ENCODE measurements at places on chromosomes 4 and X.
A peak's percentile ranks its signal among the peaks of the same experiment; 100 is the strongest.

- no peak for DNase-seq
Observed at GRCh38 chrX:71999535-71999934, 88.9 kb downstream of the NHSL2 start.

GRCh38 chrX:146863566-146863965 is 49.0 kb upstream of the CXorf51A start:
- no peak for DNase-seq

GRCh38 chr4:106316773-106317409 is 541 bp downstream of the AIMP1 start:
- no peak for DNase-seq

GRCh38 chr4:185265942-185266341 is 56.5 kb downstream of the SNX25 start:
- DNase-seq, result no peak

DNA sequence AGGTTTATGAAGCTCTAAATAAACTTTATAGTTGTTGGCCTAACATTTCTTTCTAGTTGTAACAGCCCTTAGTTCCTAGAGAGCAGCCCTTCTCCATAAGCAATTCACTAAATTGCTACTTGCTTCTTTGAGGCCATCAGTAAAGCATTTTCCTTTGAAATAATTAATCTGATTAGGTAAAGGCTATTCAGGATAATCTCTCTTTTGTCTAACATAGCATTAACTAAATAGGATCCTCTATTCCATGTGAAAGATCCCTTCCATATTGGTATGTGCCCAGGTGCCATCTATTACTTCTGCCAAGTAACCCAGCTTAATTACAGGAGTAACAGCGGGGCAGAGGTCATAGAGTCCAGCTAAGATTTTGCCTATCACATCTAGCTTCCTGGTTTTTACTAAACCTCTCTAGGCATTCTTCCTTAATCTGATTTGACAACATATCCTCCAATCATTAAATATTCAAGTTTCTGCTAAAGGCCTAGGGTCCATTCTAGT is 1408.0 kb downstream of the PCDH18 start:
- no peak for DNase-seq

DNA sequence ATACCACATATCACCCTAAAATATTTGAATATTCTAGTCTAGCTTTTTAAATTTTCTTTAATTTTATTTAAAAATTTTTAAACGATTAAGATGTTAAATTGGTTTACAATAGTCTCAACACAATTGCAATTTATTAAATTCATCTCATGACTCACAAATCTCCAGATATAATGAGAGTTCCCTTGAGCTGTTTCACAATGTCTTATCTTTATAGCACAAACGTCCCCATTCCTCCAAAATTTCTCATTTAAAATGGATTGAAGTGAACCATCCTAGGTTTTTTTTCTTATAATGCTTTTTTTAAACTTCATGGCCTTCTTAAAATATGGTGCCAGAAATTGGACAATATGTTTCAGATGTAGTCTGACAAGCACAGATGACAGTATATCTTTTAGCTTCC is 204.4 kb downstream of the GABRB1 start:
- no peak for DNase-seq

GRCh38 chr4:185933078-185933581 is 121.1 kb upstream of the SORBS2 start:
- DNase-seq, result no peak

DNA sequence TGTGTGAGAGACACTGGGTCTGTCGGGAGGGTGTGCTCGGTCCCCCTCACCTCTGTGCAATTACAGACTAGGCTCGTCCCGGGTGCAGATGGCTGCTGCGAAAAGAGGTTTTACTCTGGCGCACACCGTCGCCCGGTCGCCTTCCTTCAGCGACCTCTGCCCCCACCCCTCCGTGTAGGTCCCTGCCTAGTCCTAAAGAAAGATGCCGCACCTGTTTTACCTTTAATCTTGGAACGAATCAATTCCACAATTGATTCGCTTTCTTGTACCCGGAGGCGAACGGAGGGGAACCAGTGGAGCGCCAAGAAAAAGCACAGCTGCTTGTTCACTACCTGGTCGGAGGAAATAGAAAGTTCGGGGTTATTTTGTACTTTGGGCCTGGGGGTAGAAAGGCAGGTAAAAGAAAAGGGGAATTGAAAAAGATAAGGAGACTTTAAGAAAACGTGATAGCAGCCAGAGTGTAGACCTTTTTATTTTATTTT is 1.2 kb downstream of the NPNT start:
- DNase-seq, result no peak

GRCh38 chr4:39505581-39505980 is 21.7 kb downstream of the UGDH start:
- no peak for DNase-seq

DNA sequence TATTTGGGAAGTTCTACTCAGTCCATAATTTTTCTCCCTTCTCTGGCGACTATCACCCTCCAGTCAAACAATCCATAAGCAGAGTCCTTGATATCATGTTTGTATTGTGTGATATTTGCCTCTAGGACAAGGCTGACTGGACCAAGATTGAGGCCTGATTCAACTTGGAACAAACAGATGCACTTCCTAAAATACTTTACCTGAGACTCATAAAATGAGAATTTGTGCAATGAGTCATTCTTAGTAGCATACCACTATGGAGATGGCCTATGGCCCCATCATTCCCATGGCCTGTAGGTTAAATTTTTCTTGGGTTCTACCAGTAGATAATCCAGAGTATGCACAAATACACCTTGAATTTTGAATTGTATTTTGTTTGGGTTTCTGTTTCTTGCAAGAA is 74.2 kb upstream of the DMD start:
- no peak for DNase-seq

DNA sequence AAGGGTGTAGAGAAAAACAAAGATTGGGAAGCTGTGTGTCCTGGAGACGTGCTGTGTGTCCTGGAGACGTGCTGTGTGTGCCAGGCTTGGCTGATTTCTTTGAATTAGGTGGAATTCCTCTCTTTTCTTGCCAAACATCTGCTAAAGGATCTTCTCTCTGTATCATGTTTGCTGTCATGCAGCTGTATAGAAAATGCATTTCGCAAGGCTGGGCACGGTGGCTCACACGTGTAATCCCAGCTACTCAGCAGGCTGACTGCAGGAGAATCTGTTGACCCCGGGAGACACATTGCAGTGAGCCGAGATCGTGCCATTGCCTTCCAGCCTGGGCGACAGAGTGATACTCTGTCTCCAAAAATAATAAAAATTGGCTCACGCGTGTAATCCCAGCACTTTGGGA is 187.0 kb downstream of the CRLF2 start:
- no peak for DNase-seq

GRCh38 chrX:149495573-149496071 is 9.5 kb downstream of the IDS start:
- DNase-seq, result no peak

- no peak for DNase-seq
Observed at GRCh38 chr4:119026662-119027444, 108.8 kb upstream of the MYOZ2 start.

- no peak for DNase-seq
Observed at GRCh38 chr4:71020611-71021010, 27.2 kb downstream of the DCK start.

- no peak for DNase-seq
Observed at GRCh38 chrX:112844250-112844649, 3.6 kb upstream of the AMOT start.

DNA sequence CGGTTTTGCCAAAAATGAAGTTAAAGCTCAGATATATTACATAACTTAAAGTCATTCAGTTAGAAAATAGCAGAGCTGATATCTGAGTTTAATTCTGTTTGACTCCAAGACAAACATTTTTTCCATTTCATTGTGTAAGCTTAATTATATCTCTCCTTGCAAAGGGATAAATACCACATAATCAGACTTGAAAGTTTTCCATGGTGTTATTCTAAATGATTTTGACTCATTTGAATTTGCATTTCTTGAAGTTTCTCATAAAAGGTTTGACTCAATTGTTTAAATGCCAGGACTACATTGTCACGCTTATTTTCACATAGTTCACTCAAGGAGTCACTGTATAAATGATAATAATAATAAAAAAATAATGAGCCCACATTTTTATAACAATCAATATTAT is 39.4 kb upstream of the DDX60 start:
- DNase-seq, result no peak

DNA sequence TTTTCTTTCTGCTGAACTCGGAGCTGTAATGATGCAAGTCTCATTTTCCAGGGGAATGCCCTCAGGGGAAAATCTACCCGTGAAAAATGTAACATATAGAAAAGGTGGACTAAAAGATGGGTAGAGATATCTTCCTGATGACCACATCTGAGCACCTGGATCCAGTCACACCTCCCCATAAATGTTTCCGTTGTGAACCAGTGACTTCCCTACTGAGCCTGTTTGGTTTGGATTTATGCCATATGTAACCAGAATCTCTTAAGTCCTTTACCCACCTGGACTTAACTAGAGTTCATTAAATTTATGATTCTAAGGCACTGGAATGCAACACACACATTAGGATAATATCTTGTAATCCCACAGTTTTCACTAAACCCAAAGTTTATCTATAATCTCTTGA is 171.1 kb downstream of the ZNF330 start:
- DNase-seq, result no peak

DNA sequence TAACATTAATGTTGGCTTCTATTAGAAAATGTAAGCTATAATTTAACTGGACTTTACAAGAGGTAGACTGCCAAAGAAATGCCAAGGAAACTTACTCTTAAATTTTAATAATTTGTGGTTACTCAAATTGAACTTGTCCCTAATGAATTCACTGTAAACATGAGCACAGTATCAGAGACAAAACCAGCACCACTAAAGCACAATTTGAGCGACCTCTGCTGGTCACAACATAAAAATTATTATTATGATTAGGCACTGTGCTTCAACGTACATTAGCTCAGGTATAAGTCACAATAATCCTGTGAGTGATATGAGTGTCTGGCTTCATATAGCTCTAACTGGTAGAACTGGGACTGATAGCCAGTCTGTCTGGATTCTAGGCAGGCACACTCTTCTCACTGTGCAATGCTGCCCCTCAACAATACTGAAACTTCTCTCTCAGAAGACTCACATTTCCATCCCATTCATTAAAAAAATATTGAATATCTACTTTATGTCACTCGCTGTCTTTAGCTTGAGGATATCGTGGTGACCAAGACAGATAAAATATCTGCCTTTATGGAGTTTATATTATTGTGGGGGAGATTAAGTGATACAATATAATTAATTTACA is 8.0 kb downstream of the NUDT6 start:
- DNase-seq, result no peak

GRCh38 chrX:3697701-3698279 is 15.7 kb downstream of the PRKX start:
- DNase-seq, result no peak

- DNase-seq, result no peak
Observed at GRCh38 chr4:77089866-77090265, 14.1 kb upstream of the CCNI start.

DNA sequence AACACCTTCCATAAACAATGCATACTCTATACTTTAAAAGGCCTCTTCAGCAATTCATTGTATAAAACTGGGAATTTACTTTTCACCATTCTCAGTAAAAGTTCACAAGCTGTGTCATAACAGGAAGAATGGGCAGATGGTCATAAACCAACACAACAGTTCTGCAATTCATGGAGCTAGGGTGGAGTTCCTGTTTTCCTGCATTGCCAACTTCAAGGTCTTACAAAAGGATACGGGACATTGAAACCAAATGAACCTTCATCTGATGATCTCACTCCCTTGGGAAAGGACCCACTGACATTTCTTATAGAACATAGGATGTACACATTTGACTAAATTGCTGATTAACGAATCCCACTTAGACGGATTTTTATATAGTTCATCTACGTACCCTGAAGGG is 4.1 kb downstream of the KDR start:
- DNase-seq, result no peak

DNA sequence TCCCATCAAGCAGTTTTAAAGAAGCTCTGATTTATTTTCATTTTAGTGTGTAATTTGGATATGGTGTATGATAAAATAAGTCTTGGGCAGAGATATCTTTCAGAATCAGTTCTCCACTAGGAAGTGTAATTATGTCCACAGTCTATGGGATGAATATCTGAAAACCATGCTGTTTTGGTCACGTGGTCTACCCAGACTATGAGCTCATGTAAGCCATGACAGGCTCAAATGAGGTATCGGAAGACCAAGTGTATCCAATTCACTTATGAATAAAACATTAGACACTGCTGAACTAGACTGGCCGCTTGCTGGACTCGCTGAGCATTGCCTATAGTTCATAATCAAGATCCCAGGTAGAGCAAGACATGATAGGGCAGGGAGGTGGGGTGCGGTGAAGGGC is 50.5 kb downstream of the SOD3 start:
- no peak for DNase-seq

- no peak for DNase-seq
Observed at GRCh38 chr4:83644677-83645659, 109.1 kb downstream of the GPAT3 start.

- no peak for DNase-seq
Observed at GRCh38 chr4:88041626-88042025, 34.2 kb downstream of the PKD2 start.

- DNase-seq, result no peak
Observed at GRCh38 chr4:105784761-105785160, 76.2 kb downstream of the GSTCD start.

- no peak for DNase-seq
Observed at GRCh38 chr4:169254546-169254983, 16.2 kb downstream of the SH3RF1 start.

DNA sequence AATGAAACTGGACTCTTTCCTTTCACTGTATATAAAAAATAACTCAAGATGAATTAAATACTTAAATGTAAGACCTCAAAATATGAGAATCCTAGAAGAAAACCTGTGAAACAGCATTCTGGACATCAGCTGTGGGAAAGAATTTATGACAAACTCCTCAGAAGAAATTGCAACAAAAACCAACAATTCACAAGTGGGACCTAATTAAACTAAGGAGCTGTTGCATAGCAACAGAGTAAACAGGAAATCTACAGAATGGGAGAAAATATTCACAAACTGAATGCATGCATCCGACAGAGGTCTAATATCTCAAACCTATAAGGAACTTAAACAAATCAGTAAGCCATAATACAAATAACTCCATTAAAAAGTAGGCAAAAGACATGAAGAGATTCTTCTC is 851.7 kb upstream of the PCDH10 start:
- no peak for DNase-seq

- peak; percentile 38 for DNase-seq
Observed at GRCh38 chr4:182916483-182917181, 554 bp downstream of the DCTD start.

DNA sequence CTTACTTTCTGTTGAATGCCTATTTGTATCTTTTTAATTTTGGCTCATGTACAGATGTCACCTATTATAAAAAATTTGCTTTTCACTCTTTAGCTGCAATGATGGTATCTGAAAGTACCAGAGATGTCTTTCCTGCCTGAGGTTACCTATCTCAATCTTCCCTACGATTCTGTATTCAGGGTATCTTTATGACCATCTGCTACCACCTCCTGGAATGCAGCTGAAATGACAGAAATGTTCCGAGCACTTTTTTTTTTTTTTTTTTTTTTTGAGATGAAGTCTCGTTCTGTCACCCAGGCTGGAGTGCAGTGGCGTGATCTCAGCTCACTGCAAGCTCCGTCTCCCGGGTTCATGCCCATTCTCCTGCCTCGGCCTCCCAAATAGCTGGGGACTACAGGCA is 136.4 kb downstream of the REPS2 start:
- no peak for DNase-seq

GRCh38 chr4:107183155-107183774 is 147.2 kb upstream of the DKK2 start:
- no peak for DNase-seq

GRCh38 chr4:145097331-145097820 is 620 bp downstream of the ANAPC10 start:
- no peak for DNase-seq
